Body of pancreas (tissue), 4 donors: ENCODE measurements at places on chromosomes 16 and 17.
A peak's percentile ranks its signal among the peaks of the same experiment; 100 is the strongest.

- no peak for DNase-seq
Measured at GRCh38 chr16:71339236-71340171, 19.0 kb upstream of the CALB2 start.

DNA sequence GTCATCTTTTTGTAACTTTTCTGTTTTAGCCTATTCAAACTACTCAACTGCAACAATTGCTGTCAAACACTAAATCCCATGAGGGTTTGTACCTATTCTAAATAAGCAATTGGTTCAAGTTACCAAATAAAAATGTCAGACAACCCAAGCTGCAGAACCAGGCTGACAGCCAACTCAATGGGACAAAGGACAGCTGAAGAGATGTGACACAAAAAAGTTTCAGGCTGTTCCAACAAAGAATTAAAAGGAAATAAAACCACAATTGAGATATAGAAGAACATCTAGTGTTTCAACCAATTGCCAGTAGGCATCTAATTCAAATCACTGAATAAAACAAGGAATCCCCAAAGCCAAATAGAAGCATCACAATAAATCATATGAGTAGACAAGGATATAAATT is 49.3 kb downstream of the GRB7 start:
- no peak for DNase-seq

- DNase-seq: no peak
Measured at GRCh38 chr16:47507701-47508100, 46.6 kb downstream of the PHKB start.

DNA sequence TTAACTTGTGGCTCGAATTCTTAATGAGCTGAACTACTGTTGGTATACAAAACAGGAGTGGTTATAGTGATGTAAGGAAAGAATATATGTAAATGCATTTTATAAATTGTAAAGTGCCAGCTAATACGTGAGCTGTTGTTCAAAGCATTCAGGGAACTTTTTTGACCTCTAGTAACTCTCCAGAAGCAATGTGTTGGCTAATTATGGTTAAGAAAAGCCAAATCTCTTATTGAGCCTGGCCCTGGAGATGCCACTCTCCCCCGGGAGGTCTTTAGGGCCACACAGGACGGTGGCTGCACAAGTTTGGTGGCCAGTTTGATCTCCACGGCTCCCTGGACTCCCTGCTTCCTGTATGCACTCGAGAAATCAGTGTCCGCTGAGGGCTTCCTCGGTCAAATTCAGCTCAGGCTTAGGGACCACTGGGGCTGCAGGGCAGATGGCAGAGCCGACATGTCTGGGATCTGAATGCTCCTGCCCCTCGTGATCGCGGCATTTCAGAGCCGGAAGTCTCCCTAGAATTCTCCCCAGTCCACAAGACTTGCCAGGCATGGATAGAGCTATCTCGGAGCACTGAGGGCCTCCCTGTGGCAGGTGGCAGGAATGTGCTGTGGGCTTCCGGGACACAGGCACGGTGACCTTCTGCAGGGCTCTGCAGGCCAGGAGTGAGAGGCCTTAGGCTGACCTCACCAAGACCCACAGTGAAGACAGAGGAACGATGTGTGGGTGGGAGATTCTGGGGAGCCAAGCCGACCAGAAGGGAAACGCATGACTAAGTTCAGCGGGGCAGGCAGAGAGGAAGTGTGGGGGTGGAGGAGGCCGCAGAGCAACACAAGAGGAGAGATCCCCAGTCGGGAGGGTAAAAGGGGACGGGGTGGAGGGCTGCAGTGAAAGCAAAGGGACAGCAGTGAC is 18.6 kb upstream of the PITPNM3 start:
- DNase-seq: no peak

DNA sequence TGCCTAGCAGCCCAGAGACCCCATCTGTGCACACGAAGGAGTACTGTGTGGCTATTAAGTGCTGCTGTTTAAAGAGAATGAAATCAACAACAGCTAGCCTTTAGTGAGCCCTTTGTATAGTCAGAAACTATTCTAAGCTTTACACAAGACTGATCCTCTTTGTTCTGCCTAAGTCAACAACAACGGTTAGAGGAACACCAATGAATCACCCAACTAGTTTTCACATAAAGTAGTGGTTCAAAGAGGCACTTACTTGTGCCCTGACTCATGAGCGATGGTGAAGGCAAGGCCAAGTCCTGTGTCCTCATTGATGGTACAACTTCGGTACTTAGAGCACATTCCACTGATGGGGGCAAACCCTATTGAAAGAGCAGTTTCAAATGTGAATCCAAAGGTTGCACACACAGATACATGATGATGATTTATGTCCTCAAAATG is 75.8 kb downstream of the ADAMTS18 start:
- no peak for DNase-seq

DNA sequence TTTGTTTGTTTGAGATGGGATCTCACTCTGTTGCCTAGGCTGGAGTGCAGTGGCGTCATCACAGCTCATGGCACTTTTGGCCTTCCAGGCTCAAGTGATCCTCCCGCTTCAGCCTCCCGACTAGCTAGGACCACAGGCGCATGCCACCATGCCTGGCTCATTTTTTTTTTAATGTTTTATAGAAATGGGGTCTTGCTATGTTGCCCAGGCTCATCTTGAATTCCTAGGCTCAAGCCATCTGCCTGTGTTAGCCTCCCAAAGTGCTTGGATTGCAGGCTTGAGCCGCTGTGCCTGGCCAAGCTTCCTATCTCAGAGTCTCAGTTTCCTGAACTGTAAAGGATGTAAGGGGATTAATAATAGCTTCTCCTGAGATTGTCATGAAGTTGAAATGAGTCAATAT is 8.0 kb downstream of the SBK1 start:
- no peak for DNase-seq

DNA sequence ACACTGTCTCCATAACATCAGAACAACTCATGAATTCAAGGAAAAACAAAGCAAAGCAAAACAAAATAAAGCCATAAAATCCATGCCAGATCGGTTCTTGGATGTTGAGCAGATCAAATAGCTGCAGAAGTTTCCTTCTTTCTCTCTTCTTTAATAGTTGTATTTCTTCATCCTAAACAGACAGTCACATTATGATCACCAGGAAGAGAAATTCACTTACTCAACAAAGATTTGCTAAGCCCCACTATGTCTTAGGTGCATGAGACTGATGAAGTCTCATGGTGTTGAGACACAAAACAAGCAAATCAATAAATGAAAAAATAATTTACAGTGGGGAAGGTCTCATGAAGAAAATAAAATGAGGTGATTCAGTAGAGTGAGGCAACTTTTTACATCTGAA is 72.8 kb downstream of the WIPI1 start:
- no peak for DNase-seq

GRCh38 chr17:28427371-28427770 is 21.4 kb upstream of the SLC46A1 start:
- DNase-seq: no peak

- DNase-seq: no peak
Measured at GRCh38 chr16:1766231-1766630, 5.1 kb downstream of the NME3 start.

- peak; percentile 57 for DNase-seq
Measured at GRCh38 chr16:1335211-1335971, 1.9 kb downstream of the BAIAP3 start.

DNA sequence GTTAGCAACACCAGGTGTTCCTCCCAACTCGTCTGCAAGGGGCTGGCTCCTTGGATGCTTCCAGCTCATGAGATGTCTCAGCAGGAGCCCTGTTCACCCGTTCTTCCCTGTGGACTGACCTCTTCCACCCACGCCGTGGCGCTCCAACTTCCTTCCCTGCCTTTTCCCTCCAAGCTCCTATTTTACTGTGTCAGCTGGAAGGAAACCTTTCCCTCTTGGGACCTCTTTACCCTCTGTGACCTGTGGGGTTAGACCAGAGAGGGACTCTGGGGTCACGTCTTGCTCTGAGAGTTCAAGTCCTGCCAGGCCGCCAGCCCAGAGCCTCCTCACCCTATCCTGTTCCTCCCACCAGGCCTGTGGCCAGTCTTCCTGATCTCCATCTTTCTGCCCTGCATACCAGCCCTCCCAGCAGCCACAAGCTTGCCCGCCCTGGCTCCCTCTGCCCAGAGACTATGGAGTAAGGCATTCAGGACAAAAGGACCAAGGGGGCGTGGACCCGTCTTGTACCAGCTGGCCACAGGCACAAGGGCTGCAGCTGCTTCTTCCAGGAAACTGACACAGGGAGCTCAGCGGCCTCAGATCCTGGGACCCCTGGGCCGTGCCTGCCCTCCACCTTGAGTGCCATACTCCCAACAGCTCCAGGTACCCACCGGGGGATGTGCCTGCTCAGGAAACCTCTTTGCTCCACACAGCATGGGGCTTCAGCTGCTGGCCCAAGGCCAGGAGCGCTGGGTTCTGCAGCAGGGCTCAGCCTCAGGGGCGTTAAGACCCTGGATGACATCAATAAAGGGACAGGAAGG is 3.0 kb downstream of the PAQR4 start:
- DNase-seq: no peak

DNA sequence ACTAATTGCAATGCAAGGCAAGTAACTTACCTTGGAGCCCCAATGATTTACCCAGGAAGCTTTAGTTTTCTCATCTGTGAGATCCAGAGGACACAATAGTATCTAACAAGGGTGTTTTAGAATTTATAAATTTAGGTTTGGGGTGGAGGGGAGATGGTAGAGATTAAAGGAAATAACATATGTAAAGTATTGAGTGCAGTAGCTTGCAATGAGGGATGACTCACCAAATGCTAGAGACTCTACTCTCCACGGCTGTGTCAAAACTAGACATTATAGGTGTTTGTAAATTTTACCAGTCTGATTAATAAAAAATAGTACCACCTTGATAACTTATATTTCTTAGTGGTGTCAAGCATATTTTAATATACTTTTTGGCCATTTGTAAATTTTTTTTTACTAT is 3.7 kb upstream of the ABCA9 start:
- DNase-seq: no peak

DNA sequence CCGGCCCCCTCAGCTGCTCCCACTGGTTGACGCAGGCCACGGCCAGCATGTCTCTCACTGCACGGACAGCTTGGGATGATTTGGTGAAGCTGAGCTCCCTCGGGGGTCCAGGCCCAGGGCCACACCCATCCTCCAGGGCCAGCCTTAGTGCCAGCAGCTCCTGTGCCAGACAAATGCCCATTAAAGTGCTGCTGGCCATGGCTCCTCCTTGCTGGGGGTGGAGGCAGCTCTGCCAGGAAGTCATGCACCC is 2.5 kb downstream of the TRIM47 start:
- no peak for DNase-seq

DNA sequence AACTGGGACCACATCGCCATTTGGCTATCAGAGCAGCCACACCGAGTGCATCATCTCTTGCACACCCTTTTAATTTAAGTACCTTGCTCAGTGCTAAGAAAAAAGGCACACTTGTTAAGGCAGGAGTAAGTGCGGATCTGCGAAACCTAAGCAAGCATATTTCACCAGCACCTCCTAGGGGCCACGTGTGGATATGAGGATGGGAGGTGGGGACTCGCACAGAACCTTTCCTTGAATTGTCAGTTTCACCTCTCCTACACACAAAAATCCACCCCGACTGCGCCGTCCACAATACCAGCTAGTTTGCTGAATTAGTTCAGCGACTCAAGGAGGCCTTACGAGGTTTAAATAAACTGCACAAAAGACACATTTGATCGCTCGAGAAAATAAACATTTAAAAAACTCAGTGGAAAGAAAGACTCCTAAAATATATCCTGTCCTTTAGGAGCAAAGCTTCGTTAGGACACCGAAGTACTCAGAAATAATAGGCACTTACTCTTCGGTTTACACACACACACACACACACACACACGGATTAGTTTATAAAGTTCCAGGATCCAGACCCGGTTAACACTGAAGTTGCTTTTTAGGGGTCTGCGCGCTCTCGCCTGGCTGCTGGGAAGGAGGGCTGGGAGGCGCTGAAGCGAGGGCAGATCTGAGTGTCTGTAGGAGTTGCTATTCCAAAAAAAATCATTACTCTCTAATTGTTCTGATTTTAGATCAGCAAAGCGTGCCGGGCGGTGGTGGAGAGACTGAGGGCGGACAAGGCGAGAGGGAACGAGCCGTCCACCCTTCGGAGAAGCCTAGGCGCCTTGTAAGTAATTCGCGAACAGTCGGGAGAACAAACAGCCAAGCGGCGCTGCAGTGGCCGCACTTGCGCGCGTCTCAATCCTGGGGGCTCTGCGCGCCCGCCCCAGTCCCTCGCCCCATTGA is 1.0 kb upstream of the KCNJ2 start:
- peak; percentile 75 for DNase-seq

DNA sequence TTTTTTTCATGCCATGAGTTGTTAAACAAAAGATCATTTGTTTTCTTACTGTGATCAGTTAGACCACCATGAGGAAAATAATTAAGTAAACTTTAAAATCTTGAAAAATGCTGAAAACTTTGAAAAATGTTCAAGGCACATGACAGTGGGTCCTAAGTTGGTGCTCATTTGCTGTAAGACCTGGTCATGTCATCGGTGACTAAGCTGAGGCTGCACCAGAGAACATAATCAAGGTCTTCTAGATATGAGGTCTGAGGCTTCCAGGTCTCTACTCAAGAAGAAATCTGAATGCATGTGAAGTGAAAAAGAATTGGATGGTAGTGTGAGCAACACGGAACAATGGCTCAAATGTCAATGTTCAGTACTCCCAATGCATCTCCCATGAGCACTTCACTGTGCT is 87.6 kb downstream of the CFDP1 start:
- no peak for DNase-seq

GRCh38 chr17:82888583-82889495 is 49.0 kb upstream of the ZNF750 start:
- DNase-seq: peak; percentile 92

GRCh38 chr17:20092973-20093626 is 83.9 kb downstream of the SPECC1 start:
- DNase-seq: no peak

GRCh38 chr17:50429793-50430192 is 3.8 kb downstream of the ACSF2 start:
- no peak for DNase-seq

GRCh38 chr16:75074920-75075687 is 41.5 kb downstream of the LDHD start:
- DNase-seq: no peak

GRCh38 chr16:4962716-4963115 is 4.6 kb downstream of the SEC14L5 start:
- DNase-seq: no peak

GRCh38 chr17:27793168-27793905 is 7.0 kb downstream of the NOS2 start:
- DNase-seq: no peak

DNA sequence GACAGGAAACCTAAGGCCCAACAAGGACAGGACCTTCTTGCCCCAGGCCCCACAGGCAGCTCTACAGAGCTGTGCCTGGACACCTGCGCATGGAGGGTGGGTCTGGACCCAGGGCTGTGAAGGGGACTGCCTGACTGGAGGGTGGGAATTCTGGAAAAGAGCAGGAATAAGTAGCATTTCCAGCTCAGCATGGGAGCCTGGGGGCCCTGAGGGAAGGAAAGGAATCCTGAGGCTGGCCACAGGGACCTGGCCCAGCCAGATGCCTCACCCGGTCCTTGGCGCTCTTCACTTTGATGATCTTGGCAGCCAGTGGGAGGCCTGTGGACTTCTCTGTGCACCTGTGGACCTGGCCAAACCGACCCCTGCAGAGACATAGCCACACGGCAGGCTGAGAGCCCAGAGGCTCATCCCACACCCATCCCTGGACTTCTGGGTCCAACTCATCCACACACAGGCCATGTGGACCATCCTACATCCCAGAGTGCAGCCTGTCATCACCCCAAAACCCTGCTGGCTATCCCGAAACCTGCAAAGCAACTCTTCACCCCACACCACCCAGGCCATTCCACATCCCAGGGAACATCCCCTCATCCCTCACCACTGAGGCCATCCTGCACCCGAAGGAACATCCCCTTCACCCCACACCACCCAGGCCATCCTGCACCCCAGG is 18.7 kb downstream of the MYLK3 start:
- no peak for DNase-seq

GRCh38 chr17:64083563-64084085 is 46.3 kb downstream of the ERN1 start:
- DNase-seq: no peak
